Thyroid gland (tissue), 4 donors: ENCODE measurements at places on chromosomes 5 and 9.

DNA sequence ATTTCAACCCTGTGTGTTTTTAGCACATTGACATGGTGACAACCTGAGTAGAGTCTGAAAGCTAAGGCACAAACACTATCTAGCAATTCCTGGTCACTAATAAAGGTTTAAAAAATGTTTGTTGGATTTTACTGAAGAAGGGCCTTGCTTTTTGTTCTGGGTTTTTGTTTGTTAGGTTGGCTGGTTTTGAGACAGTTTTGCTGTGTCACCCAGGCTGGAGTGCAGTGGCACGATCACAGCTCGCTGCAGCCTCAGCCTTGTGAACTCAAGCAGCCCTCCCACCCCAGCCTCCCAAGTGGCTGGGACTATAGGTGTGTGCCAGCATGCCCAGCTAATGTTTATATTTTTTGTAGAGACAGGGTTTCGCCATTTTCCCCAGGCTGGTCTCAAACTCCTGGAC lies 39.0 kb downstream of the PRKACG start:
- no peak for DNase-seq

DNA sequence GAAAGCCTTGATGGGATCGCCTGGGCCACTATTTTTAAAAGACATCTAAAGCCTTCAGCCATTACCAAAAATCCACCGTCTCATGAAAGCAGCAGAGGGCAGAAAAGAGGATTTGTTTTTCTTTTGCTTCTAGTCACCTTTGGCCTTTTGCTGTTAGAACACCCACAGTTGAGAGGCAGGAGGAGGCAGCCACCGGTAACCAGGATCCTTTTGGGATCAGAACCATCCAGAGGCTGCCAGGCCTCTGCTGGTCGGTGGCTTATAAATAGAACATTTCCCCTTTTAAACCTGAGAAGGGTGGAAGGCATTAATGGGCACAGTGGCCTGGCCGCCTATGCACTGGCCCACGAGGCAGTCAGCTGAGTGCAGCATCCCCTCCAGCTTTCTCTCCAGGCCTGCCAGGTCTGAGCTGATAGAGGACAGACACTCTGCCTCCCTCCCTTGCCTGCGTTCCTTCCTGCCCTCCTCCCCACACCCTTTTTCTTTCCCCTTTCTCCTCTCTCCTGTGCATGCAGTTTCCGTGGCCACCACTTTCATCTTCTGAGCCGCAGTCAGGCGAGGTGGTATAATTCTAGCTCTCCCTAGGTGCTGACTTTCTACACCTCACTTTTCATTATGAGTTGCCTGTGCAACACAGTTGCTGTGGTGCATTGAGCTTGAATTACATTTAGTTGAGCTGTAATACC lies 253.4 kb downstream of the ARHGAP26 start:
- peak; percentile 19 for DNase-seq

DNA sequence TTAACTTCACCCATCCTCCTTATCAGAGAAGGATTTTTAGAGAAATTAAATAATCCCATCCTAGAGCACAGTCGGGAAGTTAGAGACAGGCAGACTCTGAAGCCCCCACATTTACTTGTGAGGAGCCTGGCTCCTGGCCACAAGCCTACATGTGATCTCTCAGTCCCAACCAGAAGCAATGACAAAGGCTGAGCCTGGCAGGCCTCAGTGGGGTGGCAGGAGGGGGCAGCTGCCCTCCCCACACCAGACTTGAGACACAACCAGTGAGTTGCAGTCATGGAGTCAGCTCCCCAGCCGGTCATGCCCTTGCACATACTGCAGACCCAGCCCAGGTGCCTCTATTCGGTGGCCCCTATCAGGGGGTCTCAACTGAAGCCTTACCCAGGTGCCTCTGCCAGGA lies 11.0 kb downstream of the NAIF1 start:
- peak; percentile 65 for DNase-seq

- peak; percentile 90 for DNase-seq
Measured at GRCh38 chr5:154118893-154119336, 71.6 kb upstream of the GALNT10 start.

- no peak for DNase-seq
Measured at GRCh38 chr5:133643365-133643764, 31.0 kb upstream of the FSTL4 start.

GRCh38 chr9:112642126-112642525 lies 75.8 kb downstream of the INIP start:
- DNase-seq = peak; percentile 32

DNA sequence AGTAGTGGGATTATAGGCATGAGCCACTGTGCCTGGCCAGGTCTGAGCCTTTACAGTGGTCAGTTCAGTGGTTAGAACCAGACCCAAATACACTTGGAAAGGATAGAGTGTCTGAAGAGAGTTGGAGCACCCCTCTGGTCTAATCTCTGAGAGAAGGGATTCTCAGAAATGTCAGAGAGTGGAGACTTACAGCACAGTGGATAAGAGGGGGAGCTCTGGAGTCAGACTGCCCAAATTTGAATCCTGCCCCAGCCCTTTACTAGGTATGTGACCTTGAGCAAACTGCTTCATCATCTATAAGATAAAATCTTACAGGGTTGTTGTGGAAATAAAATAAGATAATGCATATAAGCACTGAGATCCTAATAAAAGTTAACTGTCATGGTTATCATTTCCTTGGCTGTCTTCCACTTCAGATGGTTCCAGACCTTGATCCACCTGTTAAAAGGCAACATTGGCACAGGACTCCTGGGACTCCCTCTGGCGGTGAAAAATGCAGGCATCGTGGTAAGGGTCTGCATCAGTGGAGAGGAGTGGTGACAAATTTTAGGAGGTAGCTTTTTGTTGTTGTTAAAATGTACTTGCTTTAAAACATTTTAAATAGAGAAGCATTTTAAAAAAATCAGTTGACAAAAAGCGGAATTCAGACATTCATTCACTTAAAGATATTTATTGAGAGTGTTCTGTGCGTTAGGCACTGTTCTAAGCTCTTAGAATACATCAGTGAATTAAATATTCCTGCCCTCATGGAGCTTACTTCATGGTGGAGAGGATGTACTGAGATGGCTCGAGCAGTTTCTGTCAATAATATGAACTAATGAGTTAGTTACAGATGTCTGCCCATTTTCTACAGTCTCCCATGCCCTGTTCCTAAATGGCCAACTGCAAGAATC lies 16.0 kb downstream of the SLC36A1 start:
- no peak for DNase-seq

DNA sequence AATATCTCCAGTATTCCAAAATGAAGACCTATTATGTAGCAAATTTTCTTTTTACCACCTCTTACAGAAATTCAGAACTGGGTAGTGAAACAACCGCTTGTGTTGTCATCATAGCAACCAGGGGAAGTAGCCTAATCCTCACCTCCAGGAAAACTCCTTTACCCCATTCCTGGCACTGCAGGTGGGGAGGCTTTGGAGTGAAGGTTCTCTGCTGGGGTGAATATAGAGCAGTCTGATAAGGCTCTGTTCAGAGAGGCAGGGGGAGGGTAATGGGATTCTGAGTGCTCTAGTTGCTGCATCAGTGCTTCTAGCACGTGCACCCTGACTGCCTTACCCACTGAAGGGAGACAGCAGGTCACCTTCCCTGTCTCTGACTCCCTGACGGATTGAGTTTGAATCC lies 116.2 kb downstream of the MAN2A1 start:
- peak; percentile 63 for DNase-seq

GRCh38 chr9:69273161-69273560 lies 51.9 kb upstream of the ENTREP1 start:
- DNase-seq = peak; percentile 54

- no peak for DNase-seq
Measured at GRCh38 chr5:109706095-109706494, 16.4 kb downstream of the MAN2A1 start.

DNA sequence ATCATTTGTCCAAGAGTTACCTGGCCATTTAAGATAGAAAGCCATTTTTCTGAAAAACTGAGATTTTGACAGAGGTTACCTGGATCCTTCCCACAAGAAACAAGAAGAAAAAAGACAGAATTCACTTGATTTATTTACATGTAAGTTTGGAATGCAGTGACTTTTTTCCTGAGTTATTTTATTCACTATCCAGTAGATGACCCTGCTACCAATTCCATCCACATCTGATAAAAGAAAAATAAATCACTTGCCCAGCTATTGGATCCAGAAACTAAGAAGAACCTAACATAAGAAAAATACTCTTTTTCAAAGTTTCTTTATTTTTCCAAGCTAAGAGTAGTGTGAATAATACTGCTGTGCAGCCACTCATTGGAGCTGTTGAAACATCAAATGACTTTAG lies 275.2 kb downstream of the CETN3 start:
- DNase-seq = no peak

- DNase-seq = no peak
Measured at GRCh38 chr9:134827559-134827958, 53.1 kb upstream of the FCN2 start.

DNA sequence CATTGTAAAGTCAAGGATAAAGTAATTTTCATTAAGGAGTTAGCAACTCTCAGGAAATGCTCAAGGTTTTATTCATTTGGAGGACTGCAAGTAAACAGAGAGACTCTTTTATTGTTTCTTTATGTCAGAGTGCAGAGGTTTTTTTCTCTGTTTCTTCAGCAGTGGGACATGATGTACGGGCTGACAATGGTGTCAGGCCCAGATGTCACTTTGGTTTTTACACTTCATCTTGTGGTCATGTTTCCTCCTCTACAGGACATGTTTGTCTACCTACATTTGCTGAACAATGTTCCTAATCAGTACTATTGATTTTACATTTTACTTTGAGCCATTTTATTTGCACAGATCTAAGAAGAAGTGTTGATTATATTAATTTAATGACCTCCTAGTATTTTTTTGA lies 72.8 kb upstream of the PARP8 start:
- DNase-seq = no peak

DNA sequence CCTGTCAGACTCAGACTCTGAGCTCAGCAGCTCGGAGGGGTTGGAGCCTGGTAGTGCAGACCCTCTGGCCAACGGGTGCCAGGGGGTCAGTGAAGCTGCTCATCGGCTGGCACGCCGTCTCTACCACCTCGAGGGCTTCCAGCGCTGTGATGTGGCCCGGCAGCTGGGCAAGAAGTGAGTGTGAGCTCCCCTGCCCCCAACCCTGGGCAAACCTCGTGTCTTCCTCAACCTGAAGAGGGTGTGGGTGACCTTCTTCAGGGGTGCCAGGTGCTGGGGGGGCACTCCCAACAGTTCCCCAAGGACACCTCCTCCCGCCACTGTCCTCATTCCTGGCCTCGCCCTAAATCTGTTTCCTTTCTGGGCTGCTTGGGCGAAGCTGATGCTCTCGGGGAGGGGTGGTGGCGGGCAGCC lies 18.6 kb downstream of the PSD2 start:
- DNase-seq = no peak

DNA sequence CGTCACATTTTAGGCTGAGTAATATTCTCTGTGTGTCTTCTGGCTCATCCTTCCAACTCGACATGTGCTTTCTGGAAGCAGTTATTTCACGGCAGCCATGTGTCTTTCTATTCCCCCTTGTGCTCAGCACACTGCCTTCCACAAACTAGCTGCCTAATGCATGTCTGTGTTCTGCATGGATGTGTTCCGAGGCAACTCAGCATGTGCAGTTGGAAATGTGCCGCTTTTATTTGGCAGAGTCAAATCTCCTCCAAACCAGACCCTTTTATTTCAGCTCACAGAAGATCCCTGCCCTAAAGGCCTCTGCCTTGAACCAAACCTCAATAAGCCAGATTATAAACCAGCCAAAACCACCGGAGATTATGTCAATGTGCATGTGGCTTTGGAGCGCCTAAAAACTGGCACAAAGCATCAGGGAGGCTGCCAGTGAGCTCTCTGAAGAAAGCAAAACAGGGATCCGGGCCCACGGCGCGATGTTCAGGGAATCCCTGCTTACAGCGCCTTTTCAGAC lies 360.2 kb downstream of the DEPDC1B start:
- DNase-seq = peak; percentile 36

GRCh38 chr9:121447321-121447834 lies 52.3 kb downstream of the GGTA1 start:
- no peak for DNase-seq

GRCh38 chr9:133522073-133522910 lies 2.5 kb downstream of the MYMK start:
- DNase-seq = no peak

DNA sequence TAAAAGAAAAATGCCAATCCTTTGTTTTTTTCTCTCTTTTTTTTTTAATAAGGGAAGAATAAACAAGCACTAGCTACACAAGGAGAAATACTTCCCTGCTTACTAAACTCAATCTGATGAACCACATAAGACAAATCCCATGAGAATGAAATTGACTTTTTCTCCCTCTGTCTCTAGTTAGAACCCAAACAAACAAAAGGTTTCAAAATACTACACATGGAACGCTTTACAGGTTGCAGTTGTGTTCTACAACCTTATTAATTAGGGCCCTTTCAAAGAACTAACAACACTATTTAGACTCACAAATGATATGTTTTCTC lies 124.5 kb downstream of the PDE4D start:
- no peak for DNase-seq

DNA sequence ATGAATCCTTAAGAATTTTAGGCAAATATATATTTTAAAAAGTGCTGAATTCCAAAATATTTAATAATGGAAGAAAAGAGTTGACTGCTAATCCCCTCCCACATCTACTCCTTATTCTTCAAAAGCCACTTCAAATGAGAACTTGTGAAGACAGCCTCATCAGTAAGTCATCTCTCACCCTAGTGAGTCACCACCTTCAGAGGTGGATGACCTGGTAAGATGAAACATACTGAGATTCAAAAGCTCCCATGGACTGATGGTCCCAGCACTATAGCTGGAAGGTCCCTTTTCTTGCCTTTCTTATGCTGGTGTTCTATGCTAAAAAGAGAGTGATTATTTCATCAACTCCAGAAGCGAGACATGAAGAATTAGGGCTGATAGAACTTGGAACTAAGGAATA lies 37.8 kb upstream of the SPDL1 start:
- DNase-seq = no peak

- no peak for DNase-seq
Measured at GRCh38 chr5:38926121-38926520, 80.3 kb downstream of the OSMR start.

- DNase-seq = peak; percentile 3
Measured at GRCh38 chr5:55308254-55308836, 556 bp downstream of the MTREX start.

DNA sequence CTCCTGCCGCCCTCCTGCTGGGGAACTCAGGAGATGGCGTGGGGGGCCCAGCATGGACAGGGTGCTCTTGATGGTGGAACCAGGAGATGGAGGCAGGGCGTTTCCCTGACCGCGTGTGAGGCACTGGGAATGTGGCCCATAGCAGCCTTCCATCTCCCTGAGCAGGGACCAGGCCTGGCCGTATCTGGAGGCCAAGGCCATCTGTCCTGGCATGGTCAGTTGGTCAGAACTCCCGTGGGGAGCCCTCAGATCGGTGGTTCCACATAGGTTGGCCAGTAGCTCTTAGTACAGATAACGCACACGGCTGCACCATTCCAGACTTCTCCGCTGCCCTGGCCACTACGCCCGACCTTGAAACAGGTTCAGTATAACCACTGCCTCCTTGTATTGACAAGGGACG lies 77.6 kb downstream of the KCNT1 start:
- no peak for DNase-seq

- DNase-seq = no peak
Measured at GRCh38 chr5:98638701-98639100, 134.8 kb upstream of the RGMB start.

GRCh38 chr5:151722546-151722945 lies 35.8 kb upstream of the SPARC start:
- no peak for DNase-seq
